ENCODE measurements at places on chromosomes 16 and 17. TPM values are rescaled to one million over a fixed set of nuclear protein-coding genes. Genes with fewer than 3 reads are reported as not detected.

The CD300LB gene
- total RNA-seq, result not detected

The NUFIP2 gene
- 35.0 TPM for total RNA-seq

The KRTAP3-1 gene
- not detected for total RNA-seq

The SHISA9 gene
- total RNA-seq, result 0.20 TPM

The EFCAB5 gene
- not detected for total RNA-seq

The IRX3 gene
- 38.9 TPM for total RNA-seq

The NPIPA2 gene
- 0.48 TPM for total RNA-seq

The HEXIM2 gene
- 4.7 TPM for total RNA-seq

The TELO2 gene
- 21.3 TPM for total RNA-seq

The PPP1R27 gene
- 0.24 TPM for total RNA-seq

- no peak for ATAC-seq
Observed at GRCh38 chr16:23371368-23371767, 69.3 kb downstream of the SCNN1B start.

DNA sequence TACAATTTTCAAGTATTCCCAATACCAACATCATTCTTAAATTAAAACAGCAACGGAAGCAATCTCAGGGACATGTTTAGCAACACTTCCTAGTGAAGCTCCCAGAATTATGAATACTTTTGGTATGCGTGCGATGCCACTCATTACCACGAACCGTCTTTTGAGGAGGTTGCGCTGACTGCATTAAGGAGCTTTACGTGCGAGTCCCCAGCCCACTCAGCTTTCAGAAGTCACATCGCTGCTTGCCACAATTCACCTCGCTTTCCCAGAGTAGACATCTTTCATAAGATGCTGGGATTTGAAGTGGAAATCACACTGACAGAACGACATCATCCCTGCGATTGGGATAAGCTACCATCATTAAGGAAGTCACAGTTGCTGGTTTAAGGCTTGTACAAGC lies 441.6 kb upstream of the HSBP1 start:
- no peak for ATAC-seq

GRCh38 chr16:19882646-19883045 lies 2.0 kb downstream of the GPRC5B start:
- no peak for ATAC-seq

- ATAC-seq, result no peak
Observed at GRCh38 chr16:85687651-85688471, 893 bp downstream of the GINS2 start.

- ATAC-seq, result no peak
Observed at GRCh38 chr17:68532826-68533225, 20.6 kb downstream of the PRKAR1A start.

GRCh38 chr17:66462010-66462409 lies 159.6 kb downstream of the PRKCA start:
- ATAC-seq, result no peak

GRCh38 chr17:28379814-28380801 lies 8.6 kb downstream of the SARM1 start:
- peak; percentile 37 for ATAC-seq

DNA sequence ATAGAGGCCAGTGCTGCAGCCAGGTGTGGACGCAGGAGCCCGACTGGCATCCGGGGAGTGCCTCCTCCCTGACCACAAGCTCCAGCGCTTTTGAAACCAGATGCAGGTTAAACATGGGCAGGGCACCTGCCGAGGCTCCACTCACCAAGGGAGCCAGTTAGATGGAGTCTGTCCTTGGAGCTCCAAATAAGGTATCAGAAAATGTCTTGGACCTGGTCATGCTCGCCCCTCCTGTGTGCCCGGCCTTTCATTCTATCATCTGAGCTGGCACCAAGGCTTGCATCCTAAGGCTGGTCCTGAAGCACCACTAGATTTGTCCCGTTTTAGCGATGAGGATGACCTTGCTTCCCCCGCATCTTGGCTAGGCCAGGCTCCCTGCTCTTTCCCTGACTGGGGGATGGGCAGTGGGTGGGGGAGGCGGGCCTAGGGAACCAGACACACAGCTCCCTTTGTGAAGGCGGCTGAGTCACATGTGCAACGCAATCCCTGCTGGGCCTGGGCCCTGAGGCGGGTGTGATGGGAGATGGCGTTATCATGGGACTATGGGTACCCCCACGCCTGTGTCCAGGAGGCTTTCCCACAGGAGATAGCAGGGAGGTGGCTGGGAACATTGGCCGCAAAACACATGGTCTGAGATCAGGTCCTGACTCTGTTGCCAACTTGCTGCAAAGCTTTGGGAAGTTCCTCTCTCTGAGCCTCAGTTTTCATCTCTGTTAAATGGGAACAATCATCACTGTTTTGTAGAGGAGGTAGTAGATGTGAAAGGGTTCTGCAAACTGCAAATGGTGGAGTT lies 5.0 kb upstream of the ADGRG1 start:
- peak; percentile 26 for ATAC-seq

DNA sequence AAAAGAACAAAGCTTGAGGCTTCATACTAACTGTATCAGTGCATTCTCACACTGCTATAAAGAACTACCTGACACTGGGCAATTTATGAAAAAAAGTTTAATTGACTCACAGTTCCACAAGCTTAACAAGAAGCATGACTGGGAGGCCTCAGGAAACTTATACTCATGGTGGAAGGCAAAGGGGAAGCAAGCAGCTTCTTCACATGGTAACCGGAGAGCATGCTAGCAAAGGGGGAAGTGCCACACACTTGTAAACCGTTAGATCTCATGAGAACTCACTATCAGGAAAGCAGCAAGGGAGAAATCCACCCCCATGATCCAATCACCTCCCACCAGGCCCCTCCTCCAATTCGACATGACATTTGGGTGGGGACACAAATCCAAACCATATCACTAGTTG lies 25.3 kb downstream of the CTRB2 start:
- ATAC-seq, result no peak

- no peak for ATAC-seq
Observed at GRCh38 chr16:65342231-65342866, 220.5 kb upstream of the CDH11 start.

- ATAC-seq, result no peak
Observed at GRCh38 chr17:71600137-71600789, 520.6 kb upstream of the SOX9 start.

DNA sequence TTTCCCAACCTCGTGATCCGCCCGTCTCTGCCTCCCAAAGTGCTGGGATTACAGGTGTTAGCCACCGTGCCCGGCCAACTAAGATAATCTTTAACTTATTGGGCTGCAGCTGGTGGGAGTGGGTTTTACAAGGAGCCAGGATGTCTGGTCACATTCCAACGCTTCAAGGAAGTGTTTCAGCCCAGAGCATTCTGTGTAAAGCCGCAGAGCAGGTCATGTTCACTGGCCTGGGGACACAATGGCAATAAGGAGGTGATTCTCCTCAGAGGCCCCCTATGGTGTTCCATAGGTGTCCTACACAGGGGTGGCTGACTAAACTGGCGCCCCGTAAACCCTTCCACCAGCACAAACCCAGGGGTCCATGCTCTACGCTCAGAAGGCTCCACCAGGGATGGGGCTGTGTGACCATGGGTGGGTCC lies 1.2 kb downstream of the QPRT start:
- no peak for ATAC-seq

DNA sequence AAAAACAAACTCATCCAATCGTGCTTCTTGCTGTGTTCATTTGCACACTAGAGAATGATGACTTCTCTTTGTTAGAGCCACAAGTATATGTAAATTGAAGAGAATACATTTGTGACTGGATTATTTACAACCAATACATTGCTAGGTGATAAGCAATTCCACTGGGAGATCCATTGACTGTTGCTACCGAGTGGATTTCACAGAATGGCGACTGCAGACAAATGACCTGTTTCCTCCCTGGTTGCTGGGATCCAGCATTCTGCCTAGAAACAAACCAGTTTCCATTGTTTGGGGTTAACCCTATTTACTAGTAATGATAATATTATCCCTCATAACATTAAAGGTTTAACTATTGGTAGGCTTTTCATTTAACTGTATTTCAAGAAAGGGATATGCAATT lies 36.9 kb upstream of the CPHXL start:
- no peak for ATAC-seq

DNA sequence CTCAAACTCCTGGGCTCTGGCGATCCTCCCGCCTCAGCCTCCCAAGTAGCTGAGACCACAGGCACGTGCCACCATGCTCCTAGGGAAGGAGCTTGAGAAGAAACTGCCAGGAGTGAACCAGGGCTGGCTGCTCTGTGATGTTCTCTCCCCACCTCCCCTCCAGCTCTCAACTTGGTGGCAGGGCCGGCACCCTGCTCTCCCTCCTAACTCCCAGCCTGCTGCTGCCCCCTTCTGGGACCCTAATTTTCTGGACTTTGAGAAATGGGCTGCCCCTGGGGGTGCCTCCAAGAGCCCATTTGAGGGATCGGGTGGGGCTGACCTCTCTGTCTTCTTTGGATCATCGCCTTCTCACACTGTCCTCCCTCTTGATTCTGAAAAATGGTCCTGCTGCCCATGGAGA lies 14.9 kb upstream of the STAT3 start:
- no peak for ATAC-seq

DNA sequence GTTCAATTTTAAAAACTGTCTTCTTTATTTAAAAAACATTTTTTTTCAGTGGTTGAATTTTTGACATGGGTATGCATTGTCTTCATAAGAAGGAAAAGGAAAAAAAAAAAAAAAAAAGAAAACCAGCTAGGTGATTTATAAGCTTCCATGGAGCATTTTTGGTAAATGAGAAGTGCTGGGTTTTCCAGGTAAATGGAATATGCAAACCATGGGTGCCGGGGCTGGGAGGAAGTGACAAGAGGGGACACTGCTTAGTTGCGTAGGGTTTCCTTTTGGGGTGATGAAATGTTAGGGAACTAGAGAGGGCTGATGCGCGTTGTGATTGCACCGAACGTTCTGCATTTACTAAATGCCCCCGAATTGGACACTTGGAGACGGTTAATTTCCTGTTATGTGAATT lies 217.4 kb upstream of the FOXF1 start:
- no peak for ATAC-seq

Data from esophagus mucosa (tissue), 1 donor.